ENCODE measurements at places on chromosomes 6 and 20.

DNA sequence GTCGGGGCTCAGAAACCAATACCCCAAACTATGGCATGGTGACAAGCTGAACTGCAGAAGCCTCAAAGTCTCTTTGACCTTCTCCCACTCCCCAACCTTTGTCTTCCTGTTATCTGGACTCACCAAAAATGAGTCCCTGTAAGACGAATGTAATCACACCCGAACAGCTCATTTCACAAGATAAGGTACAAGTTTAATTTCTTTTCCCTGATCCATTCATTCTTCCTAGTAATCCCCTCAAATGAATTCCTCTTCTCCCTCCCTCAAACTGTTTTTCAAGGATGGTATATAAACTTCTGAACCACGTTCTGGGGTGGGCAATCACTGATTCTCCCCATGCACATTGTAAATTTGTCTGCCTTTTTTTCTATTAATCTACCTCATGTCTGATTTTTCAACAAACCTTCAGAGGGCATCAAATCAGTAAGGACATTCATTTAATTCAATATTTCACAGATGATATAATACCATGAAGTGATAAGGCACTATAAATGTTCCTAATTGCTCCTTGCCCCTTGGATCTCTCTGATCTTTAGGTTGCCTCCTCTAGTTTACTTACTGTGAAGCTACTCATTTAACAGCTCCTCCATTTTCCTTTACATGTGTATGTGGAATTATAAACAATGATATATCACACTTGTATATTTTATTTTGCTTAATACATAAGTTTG is 77.2 kb downstream of the OR2B2 start:
- DNase-seq: no peak

- DNase-seq: no peak
These were observed 53.9 kb upstream of the DDR1 start for GRCh38 chr6:30830438-30830837.

DNA sequence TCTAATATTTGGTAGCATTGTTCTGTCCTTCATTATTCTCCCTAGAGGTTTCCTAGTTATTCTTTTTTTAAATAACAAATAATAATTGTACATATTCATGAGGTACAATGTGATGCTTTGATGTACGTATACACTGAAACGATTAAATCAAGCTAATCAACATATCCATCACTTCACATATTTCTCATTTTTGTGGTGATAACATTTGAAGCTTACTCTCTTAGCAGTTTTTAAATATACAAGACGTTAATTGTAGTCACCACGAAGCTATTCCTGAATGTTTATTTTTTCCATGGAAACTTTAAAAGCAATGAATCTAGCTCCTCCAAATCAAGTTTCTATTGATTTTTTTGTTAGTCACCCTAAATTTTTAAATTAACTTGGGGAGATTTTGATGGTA is 116.5 kb upstream of the PRND start:
- DNase-seq: no peak

DNA sequence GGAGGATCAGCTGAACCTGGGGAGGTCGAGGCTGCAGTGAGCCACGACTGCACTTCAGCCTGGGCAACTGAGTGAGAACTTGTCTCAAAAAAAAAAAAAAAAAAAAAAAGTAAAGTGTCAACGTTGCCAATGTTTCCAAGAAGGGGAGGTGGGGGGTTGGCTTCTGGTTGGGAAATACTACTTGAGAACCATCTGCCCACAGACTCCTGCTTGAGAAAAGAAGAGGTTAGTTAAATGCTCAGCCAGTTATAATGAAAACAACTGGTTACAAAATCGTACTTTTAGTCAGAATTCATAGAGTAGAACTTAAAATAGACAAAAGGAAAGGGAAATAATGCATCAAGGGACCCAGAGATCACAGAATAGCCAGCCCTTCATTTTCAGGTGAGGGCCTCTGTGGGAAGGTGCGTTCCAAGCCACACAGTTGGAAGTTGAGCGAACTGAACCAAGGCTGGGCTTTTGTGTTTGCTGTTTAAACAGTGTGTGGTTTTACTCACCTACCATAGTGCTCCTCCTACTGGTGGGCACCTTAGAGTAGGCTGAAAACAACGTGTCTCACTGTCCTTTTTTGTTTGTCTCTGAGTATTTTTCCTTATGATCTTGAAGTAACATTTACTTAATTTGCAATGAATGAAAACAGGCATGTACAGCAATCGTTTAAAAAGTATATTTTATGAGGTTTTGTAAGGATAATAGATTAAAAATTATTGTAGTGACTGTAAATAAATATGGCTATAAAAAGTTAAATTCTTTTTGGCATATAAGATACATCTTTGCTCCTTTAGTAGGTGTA is 200.7 kb downstream of the BCAS1 start:
- DNase-seq: no peak

- DNase-seq: no peak
These were observed 20.1 kb upstream of the ZNF451 start for GRCh38 chr6:57069920-57070331.

DNA sequence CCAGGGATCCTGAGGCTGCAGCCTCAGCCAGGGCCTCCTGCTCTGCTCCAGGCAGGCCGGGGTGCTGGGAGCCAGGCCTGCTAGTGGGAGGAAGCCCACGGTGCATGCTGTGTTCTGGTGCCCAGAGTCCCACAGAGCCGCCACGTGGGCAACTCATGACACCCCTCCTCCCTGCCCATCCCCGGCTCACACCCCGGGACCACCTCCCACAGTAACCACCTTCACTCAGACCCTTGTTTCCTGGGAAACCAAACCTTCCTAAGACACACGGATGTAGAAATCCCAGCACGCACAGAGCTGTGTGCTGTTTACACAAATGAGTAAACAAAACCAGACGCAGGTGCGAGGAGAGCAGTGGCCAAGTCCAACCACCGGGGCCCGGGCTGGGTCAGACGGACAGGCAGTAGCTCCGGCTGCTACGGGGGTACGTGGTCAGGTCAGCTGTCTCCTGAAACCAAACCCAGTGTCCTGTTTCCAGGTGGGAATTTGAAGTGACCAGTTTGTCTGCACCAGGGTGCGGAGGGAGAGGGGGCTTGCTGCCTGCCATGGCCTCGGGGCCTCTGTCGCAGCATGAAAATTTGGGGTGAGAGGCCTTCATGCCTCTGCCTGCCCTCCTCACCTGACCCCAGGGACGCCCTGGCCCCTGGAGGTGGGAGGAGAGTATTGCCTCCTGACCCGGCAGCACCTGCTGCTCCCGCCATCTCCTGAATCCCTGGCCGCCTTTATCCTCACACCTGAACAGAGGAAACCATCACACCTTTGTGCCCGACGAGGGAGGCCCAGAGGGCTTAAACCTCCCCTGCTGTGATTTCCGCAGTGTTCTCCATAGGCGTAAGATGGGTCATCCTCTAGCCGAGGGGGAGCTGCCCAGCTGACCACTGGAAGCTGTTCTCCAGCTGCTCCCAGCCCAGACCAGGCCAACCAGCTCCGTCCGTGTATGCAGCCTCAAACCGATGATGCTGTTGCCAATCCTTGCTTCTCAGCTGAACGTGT is 52.0 kb upstream of the SMOC2 start:
- no peak for DNase-seq

DNA sequence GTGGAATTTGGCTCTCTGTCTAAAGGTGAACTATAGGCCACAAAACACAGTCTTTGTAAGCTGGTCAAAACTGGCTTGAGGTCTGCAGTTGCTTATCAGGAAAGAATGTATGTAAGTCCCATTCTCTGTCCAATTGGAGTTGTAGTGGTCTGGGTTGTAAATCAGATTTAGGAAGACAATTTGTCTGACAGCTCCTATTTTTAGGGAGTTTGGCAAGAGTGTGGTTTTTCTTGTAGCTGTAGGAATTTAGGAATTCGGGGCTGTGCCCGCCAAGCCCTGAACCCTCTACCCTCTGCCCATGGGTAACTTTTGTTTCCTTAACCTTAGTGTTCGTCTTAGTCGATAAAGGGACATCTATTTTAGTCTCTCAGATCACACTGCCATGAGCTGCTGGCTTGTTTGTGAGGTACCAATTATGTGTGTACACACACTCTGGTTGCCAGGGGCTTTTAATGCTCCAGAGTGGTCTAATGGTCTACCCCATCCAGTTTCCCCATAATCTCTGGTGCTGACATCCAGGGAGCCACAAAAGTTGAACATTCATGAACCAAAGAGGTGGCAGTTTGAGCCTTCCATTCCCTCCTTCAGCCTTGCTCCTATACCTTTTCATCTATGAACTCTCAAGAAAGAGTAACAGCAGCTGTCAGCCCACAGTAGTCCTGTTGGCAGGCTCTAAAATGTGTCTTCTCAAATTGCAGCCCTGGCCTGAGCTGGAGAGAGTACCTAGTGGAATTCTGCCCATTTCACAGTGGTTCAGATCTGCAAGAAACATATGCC is 93.0 kb downstream of the ANKRD6 start:
- DNase-seq: no peak

GRCh38 chr20:44572551-44573500 is 9.6 kb upstream of the PKIG start:
- peak; percentile 74 for DNase-seq

DNA sequence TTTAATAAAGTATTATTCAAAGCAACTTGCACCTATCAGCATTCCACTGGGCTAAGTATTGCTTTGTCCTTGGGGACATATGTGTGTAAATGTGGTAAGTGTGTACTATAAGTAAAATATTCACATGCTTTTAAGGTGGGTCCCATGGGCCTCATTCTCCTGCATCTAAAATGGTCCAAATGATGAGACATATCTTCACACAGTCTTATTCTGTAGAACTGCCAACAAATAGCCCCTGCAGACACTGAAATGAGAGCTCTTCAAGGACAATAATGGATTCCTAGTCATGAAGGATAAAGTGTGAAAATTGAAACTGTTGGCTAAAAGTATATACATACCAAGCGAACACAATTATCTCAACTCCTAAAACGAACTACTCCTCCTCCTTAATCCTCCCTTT is 81.8 kb downstream of the SMLR1 start:
- no peak for DNase-seq

DNA sequence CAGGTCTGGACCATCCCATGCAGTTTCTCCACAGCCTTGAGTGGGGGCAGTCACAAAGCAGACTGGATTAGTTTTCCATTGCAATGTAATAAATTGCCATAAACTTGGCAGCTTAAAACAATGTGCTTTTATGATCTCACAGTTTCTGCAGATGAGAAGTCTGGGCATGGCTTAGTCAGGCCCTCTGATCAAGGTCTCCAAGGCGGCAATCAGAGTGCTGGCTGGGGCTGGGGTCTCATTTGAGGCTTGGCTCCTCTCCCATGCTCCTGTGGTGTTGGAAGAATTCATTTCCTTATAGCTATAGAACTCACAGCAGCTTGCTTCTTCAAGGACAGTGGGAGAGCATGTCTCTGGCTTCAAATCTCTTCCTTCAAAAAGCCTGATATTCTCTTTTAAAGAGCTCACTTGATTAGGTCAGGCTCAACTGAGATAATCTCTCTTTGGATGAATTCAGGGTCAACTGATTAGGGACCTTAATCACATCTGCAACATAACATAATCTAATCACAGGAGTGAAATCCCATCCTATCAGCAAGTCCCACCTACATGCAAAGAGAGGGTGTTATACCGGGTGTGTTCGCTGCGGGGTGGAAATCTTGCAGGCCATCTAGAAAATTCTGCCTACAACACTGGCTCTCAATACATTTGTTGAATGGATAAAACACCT is 77.4 kb upstream of the SULF2 start:
- DNase-seq: no peak

DNA sequence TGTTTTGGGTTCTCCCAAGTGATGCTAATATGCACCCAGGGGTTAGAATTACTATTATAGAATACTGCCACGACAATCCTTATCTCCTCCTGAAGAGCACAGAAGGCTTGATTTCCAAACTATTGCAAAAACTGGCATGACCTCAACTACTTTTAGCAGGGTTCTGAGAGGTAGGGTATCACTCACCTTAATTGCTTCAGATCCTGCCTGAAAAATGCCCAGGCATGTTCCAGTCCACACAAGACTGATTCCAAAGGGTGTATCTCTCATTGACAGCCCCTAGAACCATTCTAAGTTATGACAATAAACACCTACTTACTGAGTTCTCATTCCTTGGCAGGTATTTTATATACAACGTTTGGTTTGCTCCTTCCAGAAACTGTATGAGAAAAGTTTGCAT is 5.0 kb upstream of the DSE start:
- no peak for DNase-seq

- peak; percentile 19 for DNase-seq
These were observed 85.7 kb downstream of the GJA1 start for GRCh38 chr6:121521164-121521555.

DNA sequence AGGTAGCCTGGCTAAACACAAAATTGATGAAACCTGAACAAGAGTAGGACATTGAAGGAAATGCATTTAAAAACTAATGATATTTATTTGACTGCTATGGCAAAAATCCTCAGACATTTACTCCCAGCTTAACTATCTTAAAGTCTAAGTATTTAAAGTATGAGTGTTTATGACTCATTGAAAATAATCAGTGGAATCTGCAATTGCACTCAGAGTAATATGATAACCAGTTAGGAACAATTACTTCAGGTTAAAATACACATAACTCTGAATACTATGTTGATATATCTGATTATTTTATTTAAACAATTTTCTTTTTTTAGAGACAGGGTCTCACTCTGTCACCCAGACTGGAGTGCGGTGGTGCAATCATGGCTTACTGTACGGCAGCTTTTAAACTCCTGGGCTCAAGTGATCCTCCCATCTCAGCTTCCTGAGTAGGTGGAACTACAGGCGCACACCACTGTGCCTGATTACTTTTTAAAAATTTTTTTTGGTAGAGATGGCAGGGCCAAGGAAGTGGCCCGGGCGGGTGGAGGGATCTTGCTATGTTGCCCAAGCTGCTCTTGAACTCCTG is 43.9 kb downstream of the FILIP1 start:
- DNase-seq: peak; percentile 33

DNA sequence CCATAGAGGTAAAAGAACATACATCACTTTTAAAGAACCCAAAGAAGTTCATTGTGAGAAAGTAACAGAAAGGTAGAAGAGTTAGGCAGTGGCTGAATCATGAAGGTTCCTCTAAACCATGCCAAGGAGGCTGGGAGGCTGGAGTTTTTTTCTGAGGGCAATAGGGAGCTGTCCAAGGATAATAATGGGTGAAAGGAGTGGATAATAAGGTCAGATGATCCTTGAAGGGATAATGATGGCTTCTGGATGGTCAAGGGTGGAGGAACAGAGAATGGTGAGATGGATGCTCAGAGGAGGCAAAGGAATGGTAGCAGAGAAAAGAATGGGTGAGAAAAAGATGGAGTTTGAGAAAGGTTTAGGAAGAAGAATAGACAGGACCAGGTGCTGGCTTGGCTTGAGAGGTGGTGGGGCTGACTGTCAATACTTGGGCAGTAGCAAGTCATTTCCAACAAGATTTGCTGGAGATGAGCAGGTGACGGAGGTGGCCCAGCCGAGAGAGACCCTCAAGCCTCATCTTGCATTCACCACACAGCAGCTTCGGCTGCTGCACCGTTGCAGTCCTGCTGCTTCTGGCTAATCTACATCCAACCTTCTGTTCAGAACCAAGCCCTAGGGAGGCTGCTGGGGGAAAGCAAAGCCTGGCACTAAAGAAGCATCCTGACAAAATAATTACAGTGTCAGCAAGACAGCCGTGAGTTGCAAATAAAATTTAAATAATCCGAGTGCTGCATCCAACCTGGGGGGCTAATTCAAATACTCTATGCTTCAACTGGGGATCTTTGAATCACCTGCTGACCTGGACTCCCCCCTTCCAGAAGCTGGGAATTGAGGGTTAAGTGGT is 131.2 kb upstream of the KCNG1 start:
- DNase-seq: no peak
